ENCODE measurements at places on chromosomes 4 and X.

GRCh38 chrX:10714531-10714930 is 94.1 kb upstream of the MID1 start:
- no peak for DNase-seq

- DNase-seq: no peak
Observed at GRCh38 chr4:6452897-6453687, 19.3 kb downstream of the PPP2R2C start.

DNA sequence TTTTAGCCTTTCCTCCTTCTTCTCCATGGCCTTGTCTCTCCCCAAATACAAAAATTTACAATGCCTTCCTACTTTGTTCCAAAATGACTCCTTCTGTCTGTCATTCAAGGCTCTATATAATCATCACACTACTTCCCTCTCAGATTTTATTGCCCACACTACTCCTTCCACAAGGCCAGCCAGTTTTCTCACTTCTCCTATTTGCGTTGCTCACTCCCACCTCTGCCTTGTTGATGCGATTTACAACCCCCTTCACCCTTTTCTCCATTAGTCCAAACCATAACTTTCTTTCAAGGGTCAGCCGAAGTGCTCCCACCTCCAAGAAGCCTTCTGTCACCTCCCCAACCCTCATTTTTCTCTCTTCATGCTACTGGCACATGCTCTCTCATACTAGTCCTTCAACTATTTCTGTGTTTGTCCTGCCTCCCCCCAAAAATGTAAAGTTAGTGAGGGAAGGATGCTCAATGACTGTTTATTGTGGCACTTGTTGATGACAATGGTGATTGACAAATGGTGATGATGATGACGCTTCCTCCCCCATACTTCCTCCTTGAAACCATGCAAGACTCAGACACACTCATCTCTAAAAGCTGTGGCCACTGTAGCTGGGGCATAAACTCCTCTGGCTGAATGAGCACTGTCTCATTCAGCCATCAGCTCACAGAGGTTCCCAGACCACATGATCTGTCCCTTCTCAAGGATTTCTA is 2.7 kb upstream of the XKRX start:
- no peak for DNase-seq

DNA sequence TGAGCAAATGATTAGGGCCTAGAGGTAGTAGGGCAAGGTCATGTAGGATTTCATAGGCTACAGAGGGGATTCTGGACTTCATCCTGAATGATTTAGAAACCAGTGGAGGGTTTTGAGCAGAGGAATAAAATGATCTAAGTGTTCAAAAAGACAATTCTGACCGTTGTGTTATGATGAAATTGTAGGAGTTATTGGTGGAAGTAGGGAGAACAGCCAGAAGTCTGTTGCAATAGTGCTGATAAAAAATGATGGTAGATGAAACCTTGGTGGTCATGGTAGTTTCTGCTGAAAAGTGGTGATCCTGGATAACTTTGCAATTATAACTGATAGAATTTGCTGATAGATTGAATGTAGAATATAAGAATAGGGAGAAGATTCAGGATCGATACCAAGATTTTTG is 60.2 kb downstream of the MID1IP1 start:
- DNase-seq: no peak

DNA sequence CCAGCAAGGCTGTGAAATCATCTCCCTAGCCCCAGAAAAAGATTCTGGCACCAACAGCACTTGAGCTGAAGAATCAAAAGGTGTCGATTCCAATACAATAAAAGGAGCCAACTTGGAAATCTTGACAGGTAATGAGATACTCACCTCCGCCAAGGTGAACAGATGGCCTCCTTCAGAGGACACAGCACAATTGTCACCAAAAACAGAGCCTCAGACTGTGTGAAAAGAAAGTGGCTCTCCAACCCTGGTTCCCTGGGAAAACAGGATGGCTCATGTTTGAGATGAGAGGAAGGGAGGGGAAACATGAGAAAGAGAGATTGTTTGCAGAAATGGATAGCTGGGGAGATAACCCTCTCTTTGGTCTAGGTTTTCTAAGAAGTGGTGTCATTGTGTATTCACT is 168.9 kb downstream of the HS3ST1 start:
- DNase-seq: no peak

DNA sequence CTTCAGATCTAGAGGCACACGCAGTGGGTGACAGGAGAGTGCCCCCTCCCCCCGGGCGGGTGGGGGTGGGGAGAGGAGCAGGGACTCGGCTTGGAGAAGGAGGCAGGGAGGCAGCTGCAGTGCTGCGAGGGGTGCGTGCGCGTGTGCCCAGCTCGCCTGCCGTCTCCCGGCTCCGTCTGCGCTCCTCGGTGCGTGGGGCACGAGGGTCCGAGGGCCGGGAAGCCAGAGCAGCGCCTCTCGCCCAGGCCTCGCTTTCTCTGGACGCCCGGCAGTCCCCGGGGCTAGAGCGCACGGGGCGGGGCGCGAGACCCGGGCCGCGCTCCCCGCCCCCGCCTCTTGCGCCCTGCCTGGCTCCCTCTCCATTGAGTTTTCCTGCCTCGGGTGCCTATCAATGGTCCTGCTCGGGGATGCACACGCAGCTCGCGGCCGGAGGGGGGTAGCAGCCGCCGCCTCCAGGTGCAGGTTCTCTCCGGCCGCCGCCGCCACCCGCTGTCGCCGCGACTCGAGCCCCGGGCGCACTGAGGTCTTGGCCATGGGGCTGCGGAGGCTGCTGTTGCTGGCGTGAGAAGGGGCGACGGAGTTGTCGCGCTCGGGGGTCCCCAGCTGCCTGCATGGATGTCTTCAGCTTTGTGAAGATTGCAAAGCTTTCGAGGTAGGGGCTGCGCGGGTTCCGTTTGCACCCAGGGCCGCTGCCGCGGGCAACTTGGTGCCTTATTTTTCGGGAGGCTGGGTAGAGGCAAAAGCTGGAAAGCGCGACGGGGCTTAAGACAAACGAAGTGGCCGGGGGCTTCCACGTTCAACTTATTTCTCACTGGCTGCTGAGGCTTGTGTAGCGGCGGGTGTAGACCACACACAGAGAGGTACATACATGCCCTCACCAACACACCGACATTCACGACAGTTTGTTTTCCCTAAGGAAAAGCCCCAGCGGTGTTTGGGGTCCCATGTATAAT is at the start of gene FRMPD4:
TSS of gene FRMPD4 (plus strand) at position 113 of the 953 bp plus-strand sequence. CDS start at position 612, 499 bp downstream.
- peak; percentile 40 for DNase-seq

GRCh38 chrX:68827256-68827655 is 1.6 kb upstream of the EFNB1 start:
- DNase-seq: no peak

GRCh38 chr4:76515975-76516843 is 81.2 kb downstream of the SHROOM3 start:
- no peak for DNase-seq

DNA sequence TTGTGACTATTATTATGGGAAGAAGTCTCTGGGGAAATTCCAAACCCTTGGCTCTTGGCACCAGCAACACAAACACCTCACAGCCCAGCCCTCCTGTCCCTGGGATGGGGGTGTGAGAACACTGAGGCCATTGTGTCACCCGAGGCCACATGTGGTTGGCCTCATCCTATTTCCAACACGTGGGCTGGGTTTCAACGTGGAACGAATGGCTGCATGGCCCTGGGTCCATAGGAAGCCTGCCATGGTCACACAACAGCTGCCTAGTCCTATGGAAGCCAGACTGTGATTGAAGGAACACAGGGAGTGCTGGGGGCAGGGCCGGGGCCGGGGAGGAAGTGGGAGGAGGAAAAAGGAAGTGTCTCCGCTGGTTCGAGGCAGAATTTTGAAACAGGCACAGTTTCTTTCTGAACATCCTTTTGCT is 10.0 kb downstream of the CLCN4 start:
- peak; percentile 55 for DNase-seq

DNA sequence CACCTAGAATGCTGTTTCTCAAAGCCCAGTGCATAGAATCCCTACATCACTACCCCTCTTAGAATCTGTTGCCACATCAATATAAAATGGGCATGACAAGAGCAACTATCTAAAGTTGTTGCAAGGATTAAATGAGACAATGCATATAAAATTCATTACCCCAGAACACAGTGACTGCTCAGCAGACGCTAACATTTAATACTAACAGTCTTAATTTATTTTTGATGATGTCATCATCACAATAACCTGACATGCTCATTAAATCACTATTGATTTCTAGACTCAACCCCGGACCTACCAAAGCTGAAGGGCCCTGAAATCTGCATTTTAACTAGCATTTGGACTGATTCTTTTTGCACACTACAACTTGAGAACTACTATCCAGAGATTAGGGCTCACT is 3.9 kb downstream of the ARSJ start:
- no peak for DNase-seq

DNA sequence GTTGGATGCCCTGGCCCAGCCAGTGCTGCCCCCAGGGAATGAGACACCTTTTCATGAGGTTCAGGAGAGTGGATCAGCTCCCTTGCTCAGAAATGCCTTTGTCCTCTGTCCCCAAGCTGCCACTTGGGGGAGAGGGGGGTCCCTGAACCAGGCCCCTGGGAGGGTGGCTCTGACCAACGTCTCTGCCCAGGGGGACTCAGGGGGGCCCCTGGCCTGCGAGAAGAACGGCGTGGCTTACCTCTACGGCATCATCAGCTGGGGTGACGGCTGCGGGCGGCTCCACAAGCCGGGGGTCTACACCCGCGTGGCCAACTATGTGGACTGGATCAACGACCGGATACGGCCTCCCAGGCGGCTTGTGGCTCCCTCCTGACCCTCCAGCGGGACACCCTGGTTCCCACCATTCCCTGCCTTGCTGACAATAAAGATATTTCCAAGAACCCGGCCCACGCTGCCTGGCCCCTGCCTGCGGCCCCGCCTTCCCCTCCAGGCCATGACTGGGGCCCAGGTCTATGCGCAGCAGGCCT is 7.3 kb downstream of the HGFAC start:
- no peak for DNase-seq

DNA sequence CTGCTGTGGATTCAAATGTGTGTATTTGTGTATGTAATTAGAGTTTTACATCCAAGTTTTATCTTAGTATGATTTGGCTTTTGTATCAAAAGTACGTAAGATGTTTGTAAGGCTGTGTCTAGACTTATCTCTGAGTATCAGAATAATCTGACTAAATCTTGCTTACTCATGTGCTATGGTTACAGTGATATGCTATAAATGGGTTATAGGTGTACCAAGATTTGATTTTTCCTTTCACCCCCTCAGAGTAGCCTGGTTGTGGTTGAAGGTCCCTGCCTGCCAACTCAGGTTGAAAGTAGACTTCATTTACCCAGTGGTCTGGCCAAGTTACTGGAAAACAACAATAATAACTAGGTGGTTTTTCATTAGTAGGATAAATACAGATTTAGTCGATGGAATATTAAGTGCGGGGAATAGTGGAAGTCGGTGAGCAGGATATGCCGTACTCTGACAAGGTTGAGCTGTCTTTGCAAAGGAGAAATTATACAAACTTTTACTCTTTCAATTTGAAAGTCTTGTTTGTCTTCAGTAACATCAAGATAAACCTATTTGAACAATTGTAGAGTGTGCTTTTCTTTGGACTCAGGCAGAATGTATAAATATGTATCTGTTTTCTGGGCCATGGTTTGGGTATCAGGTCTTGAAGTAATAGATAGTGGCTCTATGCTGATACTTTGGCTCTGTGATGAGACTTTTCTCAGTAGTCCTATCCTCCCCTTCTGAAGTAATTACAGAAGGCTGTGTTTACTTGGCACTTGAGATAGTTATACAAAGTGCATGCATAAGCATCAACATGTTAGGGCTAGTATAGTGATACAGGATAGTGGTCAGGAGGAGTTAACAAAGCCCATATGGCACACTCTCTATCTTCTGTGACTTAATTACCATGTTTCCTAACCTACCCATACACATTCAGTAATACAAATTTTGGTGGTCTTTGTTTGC is 23.7 kb downstream of the BMP2K start:
- no peak for DNase-seq

DNA sequence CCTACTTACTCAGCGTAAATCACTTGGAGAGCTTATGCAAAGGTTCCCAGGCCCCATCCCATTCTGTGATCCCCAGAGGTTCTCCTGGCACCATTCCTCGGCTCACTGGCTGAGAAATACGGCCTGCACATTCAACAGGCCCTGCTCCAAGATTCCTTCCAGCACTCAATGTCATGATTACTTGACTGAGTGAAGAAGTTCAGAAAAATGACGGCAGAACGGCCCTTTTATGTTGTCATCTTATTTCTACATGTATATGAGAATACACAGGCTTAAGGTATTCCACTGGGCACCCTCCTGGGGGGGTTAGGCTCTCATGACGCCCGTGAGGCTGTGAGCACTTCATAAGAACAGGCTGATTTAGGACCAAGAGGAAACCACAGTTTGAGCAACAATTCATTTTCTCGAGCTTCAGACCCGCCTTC is 190.6 kb downstream of the NSUN7 start:
- peak; percentile 82 for DNase-seq

GRCh38 chr4:128241425-128241913 is 46.1 kb downstream of the PGRMC2 start:
- peak; percentile 32 for DNase-seq

GRCh38 chr4:19941434-19941833 is 310.3 kb upstream of the SLIT2 start:
- DNase-seq: no peak

DNA sequence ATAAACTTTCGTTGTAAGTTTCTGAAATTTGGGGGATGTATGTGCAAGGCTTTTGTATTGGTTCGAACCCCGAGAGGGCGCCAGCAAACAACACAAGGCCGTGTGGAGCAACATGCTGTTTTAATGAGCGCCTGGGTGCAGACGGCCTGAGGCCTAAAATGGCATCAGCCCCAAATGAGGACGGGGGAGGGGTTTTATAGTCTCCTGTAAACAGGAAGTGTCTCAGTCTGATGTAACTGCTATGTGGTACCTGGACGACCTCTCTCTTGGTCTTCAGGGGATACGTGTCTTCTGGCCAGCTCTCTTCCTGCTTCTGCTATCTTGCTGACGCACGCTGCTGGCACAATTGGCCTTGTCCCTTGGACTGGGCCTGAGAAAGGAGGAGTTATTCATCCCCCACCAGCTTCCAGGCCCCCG is 1348.0 kb downstream of the ADGRL3 start:
- DNase-seq: no peak

- DNase-seq: no peak
Observed at GRCh38 chr4:32148111-32148666, 1428.0 kb downstream of the PCDH7 start.

GRCh38 chr4:16297003-16297402 is 70.7 kb upstream of the TAPT1 start:
- no peak for DNase-seq

- peak; percentile 85 for DNase-seq
Observed at GRCh38 chr4:141132709-141133145, 542 bp downstream of the RNF150 start.
